ENCODE measurements at places on chromosomes 16 and 17.
A peak's percentile ranks its signal among the peaks of the same experiment; 100 is the strongest.

- DNase-seq, result no peak
Measured at GRCh38 chr17:14986127-14986526, 279.0 kb downstream of the PMP22 start.

DNA sequence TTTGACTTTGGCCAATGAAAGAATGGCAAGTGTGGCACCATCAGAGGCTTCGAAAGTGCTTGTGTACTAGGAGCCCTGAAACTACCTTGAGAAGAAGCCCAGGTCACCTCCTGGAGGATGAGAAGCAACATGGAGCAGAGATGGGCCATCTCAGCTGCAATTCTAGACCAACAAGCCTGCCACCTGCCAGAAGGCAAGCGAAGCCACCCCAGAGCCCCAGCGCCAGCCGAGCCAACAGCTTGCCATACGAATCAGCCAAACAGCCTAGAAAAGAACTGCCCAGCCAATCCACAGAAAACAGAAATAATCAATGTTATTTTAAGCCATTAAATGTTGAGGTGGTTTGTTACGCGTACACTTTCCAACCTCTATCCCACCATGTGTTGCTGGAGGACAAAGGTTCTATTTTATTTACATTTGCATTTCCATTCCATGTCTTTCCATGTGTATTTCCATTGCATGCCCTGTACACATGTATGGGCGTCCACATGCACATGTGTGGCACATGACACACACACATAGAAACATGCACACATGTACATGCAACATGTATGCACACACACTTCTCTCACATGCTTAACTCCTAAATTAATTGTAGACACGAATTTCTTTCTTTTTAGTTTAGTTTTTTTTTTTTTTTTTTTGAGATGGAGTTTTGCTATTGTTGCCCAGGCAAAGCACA lies 144.3 kb upstream of the TNRC6C start:
- DNase-seq, result no peak

DNA sequence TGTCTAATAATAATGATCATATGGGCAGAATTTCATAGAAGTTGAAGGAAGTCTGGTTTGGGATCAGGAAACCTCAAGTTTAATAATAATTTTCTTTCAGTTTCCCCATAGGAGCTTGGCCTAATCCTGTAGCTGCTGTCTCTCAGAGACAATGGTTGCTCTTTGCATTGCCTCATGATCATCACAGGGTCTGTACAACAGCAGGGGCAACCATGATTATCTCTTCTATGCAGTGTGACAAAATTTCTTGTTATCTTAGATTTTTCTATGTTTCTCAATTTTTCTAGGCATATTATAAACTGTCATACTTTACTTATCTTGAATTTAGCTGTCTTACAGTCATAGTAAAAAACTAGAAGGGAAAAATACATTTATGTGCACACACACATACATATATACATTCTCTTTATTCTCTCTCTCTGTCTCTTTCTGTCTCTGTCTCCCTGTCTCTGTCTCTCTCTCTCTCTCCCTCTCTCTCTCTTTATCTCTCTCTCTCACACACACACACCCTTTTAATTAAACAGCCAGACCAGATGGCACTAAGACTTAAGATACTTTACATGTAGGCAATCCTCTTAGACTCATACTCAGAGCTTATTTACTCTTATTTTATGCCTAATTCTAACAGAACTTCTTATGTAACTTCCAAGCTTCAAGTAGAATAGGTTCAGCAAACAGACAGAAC lies 30.5 kb downstream of the SMIM36 start:
- no peak for DNase-seq

- DNase-seq, result no peak
Measured at GRCh38 chr17:63542942-63543821, 7.1 kb upstream of the DCAF7 start.

- no peak for DNase-seq
Measured at GRCh38 chr16:87690911-87691685, 74.7 kb downstream of the KLHDC4 start.

- DNase-seq, result peak; percentile 85
Measured at GRCh38 chr16:66036793-66037715, 329.4 kb upstream of the CDH5 start.

- peak; percentile 71 for DNase-seq
Measured at GRCh38 chr16:89319886-89320781, 102.6 kb downstream of the ZNF778 start.

DNA sequence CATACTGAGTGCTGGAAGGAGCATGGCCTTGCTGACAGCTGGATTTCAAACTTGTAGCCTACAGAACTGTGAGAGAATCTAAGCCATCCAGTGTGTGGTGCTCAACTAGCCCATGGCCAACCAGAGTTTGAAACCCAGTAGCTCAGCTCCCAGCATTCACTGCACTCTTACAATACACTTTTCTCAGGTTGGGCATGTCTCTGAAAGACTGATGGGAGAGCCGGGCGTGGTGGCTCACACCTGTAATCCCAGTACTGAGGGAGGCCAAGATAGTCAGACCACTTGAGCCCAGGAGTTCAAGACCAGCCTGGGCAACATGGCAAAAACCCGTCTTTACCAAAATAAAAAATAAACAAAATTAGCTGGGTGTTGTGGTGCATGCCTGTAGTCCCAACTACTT lies 3.8 kb downstream of the CPNE2 start:
- DNase-seq, result no peak

GRCh38 chr17:67637901-67638641 lies 79.7 kb upstream of the NOL11 start:
- no peak for DNase-seq

DNA sequence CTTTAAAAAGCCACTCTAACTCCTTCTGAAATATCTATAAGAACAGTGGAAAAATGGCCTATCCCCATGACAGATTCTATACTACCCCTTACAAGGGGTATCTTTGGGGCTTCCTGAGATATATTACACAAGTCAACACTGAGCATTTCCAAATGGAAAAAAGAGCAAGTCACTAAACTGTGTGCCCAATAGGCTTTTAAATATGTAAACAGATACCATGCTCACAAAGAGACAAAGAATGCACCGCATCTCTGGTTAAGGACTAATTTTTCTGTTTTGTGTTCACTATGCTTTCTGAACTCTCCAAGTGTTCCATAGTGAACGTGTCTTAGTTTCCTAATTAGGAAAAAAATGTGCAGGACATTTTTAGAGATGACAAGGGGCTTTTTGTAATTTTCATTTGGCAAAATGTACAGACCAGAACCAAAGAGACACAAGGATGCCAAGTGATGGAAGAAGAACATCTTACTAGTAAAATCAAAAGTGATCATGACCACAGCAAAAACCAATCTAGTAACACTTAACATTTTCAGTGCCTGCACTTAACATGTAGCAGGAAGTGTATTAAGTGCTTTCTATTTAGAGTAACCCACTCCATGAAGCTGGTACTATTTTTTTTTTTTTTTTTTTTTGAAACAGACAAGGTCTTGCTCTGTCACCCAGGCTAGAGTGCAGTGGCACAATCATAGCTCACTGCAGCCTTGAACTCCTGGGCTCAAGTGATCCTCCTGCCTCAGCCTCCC lies 21.5 kb downstream of the MYH11 start:
- DNase-seq, result no peak

- no peak for DNase-seq
Measured at GRCh38 chr17:10211666-10212065, 13.3 kb upstream of the GAS7 start.

DNA sequence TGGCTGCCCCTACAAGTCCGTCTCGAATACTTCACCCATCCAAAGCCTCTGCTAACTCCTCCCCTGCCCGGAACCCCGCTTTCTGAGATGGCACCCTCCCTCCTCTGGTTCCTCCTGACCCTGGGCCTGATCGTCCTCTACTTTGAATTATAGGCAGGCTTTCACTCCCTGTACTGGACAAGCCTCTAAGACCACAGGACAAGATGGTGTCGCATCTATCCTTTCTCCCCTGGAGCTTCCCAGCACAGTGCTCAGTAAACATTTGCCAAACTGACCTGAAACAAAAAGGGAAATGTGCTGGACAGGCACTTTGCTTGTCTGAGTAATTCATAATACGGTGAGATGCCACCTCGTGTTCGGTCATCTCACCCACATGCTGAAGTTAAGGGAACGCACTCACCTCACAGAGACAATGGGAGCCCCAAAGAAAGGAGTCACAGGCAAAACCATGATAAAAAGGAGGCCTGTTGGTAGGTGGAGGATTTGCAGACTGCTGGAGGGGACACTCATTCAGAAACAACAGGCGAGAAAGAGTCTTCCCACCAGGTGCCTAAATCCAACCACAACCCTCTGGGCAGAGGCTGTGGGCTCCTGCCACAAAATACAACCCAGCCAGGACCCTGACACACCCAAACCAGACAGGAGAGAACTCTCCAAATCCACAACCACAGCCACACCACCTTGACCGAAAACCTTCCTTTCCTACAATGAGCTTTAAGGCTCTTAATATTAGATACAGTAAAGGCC lies 28.2 kb downstream of the SNN start:
- no peak for DNase-seq
